ENCODE measurements at places on chromosomes 7 and 10. TPM values are rescaled to one million over a fixed set of nuclear protein-coding genes. Genes with fewer than 3 reads are reported as not detected.

- H3K27ac ChIP-seq = no peak overlapping the region
- H3K4me3 ChIP-seq = no peak overlapping the region
- DNase-seq = no peak
- no peaks in the 10 kb centered on the region for H3K27me3 ChIP-seq
Measured at GRCh38 chr7:119320316-119320715, 952.7 kb upstream of the KCND2 start.

GRCh38 chr10:84352251-84352842 lies 24.0 kb downstream of the CCSER2 start:
- H3K4me1 ChIP-seq = peaks cover 8% of the 10 kb centered on the region
- no peak overlapping the region for H3K27ac ChIP-seq
- no peak overlapping the region for H3K4me3 ChIP-seq
- H3K36me3 ChIP-seq = no peaks in the 10 kb centered on the region
- peak; percentile 56 for DNase-seq

GRCh38 chr10:131514454-131514853 lies 202.9 kb upstream of the TCERG1L start:
- no peak overlapping the region for H3K4me3 ChIP-seq
- no peaks in the 10 kb centered on the region for H3K4me1 ChIP-seq
- no peak for DNase-seq
- peaks cover 5% of the 10 kb centered on the region for H3K27me3 ChIP-seq
- no peak overlapping the region for H3K27ac ChIP-seq
- H3K36me3 ChIP-seq = no peaks in the 10 kb centered on the region

GRCh38 chr10:80581469-80581835 lies 43.8 kb downstream of the SH2D4B start:
- H3K4me1 ChIP-seq = no peaks in the 10 kb centered on the region
- H3K4me3 ChIP-seq = no peak overlapping the region
- H3K36me3 ChIP-seq = peaks cover 8% of the 10 kb centered on the region
- DNase-seq = no peak
- H3K27ac ChIP-seq = no peak overlapping the region

The FOXI2 gene
- 0.17 TPM for total RNA-seq

GRCh38 chr7:79977481-79977880 lies 157.2 kb upstream of the GNAI1 start:
- peaks cover 9% of the 10 kb centered on the region for H3K36me3 ChIP-seq
- no peaks in the 10 kb centered on the region for H3K4me1 ChIP-seq
- no peak overlapping the region for H3K4me3 ChIP-seq
- H3K27me3 ChIP-seq = no peaks in the 10 kb centered on the region
- no peak overlapping the region for H3K27ac ChIP-seq

The FBXO24 gene
- 0.49 TPM for total RNA-seq

DNA sequence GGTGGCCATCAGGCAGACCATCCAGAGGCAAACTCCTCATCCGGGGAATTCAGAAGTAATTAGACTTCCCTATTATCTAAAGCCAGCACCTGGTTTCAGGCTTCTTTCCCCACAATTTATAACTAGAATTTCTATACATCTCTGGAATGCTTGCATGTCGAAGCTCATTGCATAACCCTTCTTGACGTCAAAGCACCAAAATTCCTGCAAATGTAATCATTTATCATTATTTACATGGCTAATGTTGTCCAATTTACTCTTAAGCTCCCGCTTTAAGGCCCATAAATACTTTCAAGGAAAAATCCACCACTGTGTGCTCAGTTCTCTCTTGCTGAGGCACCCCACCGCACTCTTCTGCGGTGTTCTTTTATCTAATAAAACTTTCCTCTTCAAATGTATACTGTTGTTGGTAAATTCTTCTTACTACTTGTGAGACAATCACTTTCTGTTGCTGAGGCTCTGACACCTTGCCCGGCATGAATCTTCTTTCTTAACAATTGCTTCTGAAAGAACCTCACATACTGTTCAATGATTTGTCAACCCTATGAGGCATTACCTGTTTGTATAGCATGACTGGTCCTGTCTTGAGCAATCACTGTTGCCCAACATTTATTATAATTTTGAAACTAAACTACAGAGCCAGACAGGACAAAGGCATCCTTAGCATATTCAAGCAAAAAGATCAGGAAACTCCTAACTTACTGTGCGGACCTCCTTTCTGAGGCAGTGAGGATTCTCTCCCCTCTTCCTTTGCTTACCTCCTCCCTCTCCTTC lies 17.4 kb upstream of the GPR141 start:
- no peak overlapping the region for H3K4me3 ChIP-seq
- no peak for DNase-seq
- no peaks in the 10 kb centered on the region for H3K27me3 ChIP-seq
- no peak overlapping the region for H3K27ac ChIP-seq

GRCh38 chr10:79079054-79079397 lies 10.3 kb downstream of the ZMIZ1 start:
- no peak overlapping the region for H3K27ac ChIP-seq
- peaks cover 16% of the 10 kb centered on the region for H3K27me3 ChIP-seq
- H3K36me3 ChIP-seq = no peaks in the 10 kb centered on the region
- no peak for DNase-seq

All from glutamatergic neuron (in vitro differentiated cells).